CD8-positive, alpha-beta memory T cell (primary cell): ENCODE measurements at places on chromosomes 7 and 10. TPM values are rescaled to one million over a fixed set of nuclear protein-coding genes. Genes with fewer than 3 reads are reported as not detected.

Gene ELFN1
- total RNA-seq, result 0.15 TPM

Gene COL26A1
- total RNA-seq, result not detected

Gene EVX1
- total RNA-seq, result not detected

Gene ZCWPW1
- 4.3 TPM for total RNA-seq

Gene HGF
- total RNA-seq, result not detected

Gene KLF14
- not detected for total RNA-seq

Gene GBX1
- total RNA-seq, result not detected

Gene PSTK
- total RNA-seq, result 5.8 TPM

Gene OGDHL
- 0.70 TPM for total RNA-seq

Gene IDI2
- not detected for total RNA-seq

Gene UBTD1
- 1.9 TPM for total RNA-seq

Gene CNPY1
- total RNA-seq, result not detected

Gene SPDYE16
- 0.42 TPM for total RNA-seq

Gene RBP3
- not detected for total RNA-seq

Gene POM121
- 68.7 TPM for total RNA-seq

Gene CISD1
- total RNA-seq, result 55.6 TPM

Gene GRM3
- total RNA-seq, result not detected

Gene OR2A42
- not detected for total RNA-seq

Gene PRKG1
- total RNA-seq, result not detected
